Activated CD4-positive, alpha-beta T cell treated with anti-CD3 and anti-CD28 coated beads, Interleukin-2, amount 50 U/mL, for 16 hours (primary cell): ENCODE measurements at places on chromosomes 6 and 20.

- DNase-seq: no peak
Measured at GRCh38 chr6:82176616-82177015, 70.9 kb downstream of the IBTK start.

DNA sequence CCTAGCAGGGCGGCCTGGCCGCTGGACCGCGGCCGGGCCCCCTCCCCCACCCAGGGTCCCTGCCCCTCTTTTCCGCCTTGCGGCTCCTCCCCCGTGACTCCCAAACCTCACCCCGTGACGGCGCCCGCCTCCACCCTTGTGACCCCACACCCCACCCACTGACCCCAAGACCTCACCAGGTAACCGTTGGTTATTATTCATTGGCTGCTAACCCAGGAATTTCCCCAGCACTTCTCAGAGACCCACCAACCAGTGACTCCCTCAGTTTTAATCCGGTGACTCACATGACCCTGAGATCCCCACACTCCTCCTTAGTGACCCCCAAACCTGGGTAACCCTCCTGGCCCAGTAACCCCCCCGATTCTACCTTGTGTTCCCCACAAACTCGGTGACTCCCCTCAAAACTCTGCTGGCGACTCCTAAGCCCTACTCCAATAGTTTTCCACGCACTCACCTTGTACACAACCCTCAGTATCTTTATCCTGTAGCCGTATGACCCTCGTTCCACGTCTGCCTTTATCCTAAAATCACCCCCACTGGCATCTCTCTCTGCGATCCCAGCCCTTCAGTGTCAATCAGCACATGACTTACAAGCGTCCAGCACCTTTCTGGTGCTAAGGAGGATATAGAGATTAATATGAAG, 534 bp downstream of the ZNF76 start:
- peak; percentile 82 for DNase-seq

DNA sequence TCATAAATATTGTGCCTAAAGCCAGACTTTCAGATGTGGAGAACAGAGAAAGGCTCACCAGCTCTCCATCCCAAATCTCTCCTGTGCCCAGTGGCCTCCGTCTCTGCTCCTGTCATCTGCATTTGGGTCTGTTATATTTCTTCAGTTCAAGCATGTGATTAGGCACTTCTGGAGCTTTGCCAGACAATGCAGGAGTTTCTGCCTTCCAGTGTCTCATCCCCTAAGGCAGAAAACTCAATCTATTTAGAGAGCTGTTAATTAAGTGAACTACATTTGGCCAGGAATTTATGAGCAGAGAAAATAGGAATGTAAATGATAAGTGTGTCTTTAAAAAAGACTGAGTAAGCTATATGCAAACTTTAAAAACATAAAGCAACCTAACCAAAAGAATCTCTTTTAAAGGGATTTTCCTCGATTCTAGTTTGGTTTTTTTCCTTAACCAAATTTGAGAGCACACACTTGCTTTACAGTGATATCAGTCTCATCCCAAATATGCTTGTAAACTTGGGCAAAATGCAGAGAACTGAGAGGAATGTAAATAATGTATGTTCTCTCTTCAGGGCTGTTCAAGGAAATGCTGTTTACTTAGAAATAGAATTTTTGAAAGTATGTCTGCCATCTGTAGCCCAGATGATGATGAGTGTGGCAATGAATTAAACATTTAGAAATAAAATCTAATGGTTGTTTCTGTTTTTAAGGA, 113.9 kb downstream of the ELOVL4 start:
- no peak for DNase-seq

GRCh38 chr6:43910149-43910637, 140.2 kb downstream of the VEGFA start:
- no peak for DNase-seq

DNA sequence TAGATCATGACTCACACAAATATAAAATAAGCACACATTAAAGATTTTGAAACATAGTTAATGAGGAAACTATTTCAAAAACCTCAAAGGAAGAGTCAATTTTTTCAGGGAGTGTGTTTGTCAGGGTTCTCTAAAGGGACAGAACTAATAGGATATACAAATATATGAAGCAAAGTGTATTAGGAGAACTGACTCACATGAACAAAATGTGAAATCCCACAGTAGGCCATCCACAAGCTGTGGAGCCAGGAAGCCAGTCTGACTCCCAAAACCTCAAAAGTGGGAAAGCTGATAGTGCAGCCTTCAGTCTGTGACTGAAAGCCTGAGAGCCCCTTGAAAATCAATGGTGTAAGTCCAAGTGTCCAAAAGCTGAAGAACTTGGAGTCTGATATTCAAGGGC, 898.0 kb upstream of the EYS start:
- DNase-seq: no peak

GRCh38 chr6:74607934-74608333, 597.9 kb downstream of the COL12A1 start:
- no peak for DNase-seq

DNA sequence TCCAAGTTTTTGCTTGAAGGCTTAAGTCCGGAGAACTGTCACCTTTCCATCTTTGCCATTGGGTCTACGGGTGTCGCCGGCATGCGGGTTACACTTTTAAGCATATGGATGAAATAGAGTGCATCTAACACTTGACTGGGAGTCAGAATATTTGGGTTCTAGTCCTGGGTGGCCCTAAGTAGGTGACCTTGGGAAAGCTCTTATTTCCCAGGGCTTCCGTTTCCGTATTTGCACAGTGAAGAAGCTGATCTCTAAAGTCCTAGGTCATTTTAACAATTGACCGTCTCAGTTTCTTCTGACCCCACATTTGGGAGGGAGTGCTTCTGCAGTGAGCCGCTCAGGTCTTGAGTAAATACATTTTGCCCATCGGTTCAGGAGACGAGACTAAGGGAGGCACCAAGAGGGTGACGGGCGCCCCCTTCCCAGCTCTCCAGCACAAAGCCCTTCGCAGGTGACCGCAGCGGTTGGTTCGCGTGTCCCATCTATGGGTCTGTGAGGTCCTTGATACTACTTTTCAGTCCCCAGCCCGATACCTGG, 651 bp upstream of the BLTP3A start:
- DNase-seq: peak; percentile 41

- DNase-seq: peak; percentile 95
Measured at GRCh38 chr20:31602779-31603441, 2.2 kb upstream of the ID1 start.
